ENCODE measurements at places on chromosomes 2 and 18.

- no peak for DNase-seq
- no peak overlapping the region for H3K4me3 ChIP-seq
- no peak overlapping the region for H3K27ac ChIP-seq
- H3K27me3 ChIP-seq: no peaks in the 10 kb centered on the region
- peaks cover 2% of the 10 kb centered on the region for H3K4me1 ChIP-seq
Measured at GRCh38 chr2:128180031-128180430, 89.0 kb downstream of the UGGT1 start.

DNA sequence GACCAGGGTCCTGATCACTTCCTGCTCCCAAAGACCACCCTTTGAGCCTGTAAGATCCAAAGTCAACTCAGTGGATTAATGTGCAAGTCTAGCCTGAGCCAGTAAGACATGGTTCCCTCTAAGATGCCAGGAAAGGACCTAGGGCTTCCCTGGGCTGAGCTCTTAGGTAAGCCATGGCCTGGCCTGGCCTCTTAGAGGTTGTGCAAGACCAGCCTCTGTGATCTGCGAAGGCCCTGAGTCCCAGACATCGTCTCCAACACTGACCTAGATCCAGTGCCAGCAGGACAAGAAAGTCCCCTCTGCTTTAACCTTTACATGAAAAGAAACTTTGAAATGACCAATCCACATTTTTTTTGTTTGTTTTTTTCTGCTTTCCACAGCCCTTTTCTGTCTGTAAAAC, 73.6 kb upstream of the CYP1B1 start:
- no peak overlapping the region for H3K27ac ChIP-seq
- no peaks in the 10 kb centered on the region for H3K36me3 ChIP-seq
- DNase-seq: no peak
- peaks cover 13% of the 10 kb centered on the region for H3K4me1 ChIP-seq

- no peaks in the 10 kb centered on the region for H3K36me3 ChIP-seq
- H3K27ac ChIP-seq: no peak overlapping the region
- H3K4me1 ChIP-seq: no peaks in the 10 kb centered on the region
- no peak for DNase-seq
- no peak overlapping the region for H3K4me3 ChIP-seq
Measured at GRCh38 chr2:73095910-73096309, 16.8 kb downstream of the RAB11FIP5 start.

DNA sequence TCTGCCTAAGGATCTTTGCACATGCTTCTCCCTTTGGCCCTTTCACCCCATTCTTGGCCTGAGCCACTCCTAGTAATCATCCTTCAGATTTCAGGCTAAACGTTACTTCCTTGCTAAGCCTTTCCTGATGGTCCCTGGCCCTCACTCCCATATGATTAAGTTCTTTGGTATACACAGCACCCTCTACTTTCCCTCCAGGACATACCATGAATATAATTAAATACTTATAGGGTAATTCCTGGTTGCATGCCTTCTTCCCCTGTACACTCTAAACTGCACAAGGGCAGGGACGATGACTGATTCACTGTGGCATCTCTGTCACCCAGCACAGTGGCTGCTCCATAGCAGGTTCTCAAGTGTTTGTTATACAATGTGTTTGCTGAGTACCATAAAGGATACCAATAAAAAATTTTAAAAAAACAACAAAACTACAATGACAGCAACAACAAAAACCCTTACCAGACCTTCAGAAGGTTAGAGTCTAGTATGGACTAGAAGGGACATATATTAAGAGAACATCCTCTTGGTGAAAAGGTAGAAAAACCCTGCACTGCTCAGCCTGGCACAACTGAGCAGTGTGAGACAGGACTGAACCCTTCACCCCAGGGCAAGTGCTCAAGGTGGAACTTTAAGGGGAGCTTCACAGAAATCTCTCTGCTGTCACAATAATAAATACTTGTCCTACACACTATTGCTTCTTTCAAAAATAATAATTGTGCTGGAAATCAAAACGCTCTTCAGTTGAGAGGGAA, 76.2 kb downstream of the AAK1 start:
- no peak for DNase-seq
- H3K27ac ChIP-seq: no peak overlapping the region
- peaks cover 1% of the 10 kb centered on the region for H3K4me1 ChIP-seq
- peaks cover 2% of the 10 kb centered on the region for H3K27me3 ChIP-seq
- no peak overlapping the region for H3K4me3 ChIP-seq
- no peaks in the 10 kb centered on the region for H3K36me3 ChIP-seq

- H3K27me3 ChIP-seq: no peaks in the 10 kb centered on the region
- H3K27ac ChIP-seq: no peak overlapping the region
- H3K4me1 ChIP-seq: no peaks in the 10 kb centered on the region
- DNase-seq: no peak
- H3K36me3 ChIP-seq: no peaks in the 10 kb centered on the region
- no peak overlapping the region for H3K4me3 ChIP-seq
Measured at GRCh38 chr2:154489266-154489858, 209.1 kb upstream of the KCNJ3 start.

GRCh38 chr2:10054424-10054823, 11.1 kb downstream of the KLF11 start:
- H3K4me1 ChIP-seq: peaks cover 6% of the 10 kb centered on the region
- peaks cover 30% of the 10 kb centered on the region for H3K36me3 ChIP-seq
- H3K27me3 ChIP-seq: peaks cover 15% of the 10 kb centered on the region
- H3K27ac ChIP-seq: no peak overlapping the region
- H3K4me3 ChIP-seq: no peak overlapping the region

DNA sequence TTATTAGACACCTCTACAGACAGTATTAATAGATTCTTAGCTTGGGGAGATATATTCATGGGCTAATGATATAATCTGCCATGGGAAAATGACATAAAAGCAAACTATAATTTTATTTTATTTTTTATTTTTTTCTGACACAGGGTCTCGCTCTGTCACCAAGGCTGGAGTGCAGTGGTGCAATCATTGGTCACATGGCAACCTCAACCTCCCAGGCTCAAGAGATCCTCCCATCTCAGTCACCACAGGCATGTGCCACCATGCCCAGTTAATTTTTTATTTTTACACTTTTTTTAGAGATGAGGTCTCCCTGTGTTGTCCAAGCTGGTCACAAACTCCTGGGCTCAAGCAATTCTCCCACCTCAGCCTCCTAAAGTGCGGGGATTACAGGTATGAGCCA, 39.3 kb downstream of the RTN4 start:
- H3K36me3 ChIP-seq: peaks cover 6% of the 10 kb centered on the region
- H3K4me1 ChIP-seq: peaks cover 61% of the 10 kb centered on the region
- no peaks in the 10 kb centered on the region for H3K27me3 ChIP-seq
- H3K27ac ChIP-seq: no peak overlapping the region
- DNase-seq: no peak

- peak overlapping the region; percentile 20 for H3K27ac ChIP-seq
- peaks cover 61% of the 10 kb centered on the region for H3K27me3 ChIP-seq
- H3K4me1 ChIP-seq: peaks cover 17% of the 10 kb centered on the region
- H3K4me3 ChIP-seq: peak overlapping the region; percentile 81
- DNase-seq: no peak
- no peaks in the 10 kb centered on the region for H3K36me3 ChIP-seq
Measured at GRCh38 chr18:46335534-46336101, 231.4 kb downstream of the HAUS1 start.

DNA sequence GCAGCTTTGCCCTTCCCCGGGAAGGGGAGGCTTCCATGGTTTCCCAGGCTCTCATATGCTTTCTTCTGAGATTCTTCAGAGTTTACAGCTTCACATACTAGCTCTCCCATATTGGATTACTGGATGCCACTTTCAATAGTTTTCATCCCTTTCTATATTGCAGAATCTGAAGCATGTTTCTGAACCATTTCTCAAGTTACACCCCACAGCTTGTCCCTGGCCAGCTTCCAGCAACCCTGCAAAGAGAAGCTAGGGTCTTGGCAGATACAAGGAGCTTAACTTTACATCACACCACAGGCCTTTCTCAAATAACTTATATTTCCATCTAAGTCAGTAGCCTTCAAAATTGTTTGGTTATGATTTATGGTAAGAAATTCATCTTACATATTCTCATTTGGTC, 39.6 kb downstream of the LHCGR start:
- no peak overlapping the region for H3K4me3 ChIP-seq
- H3K36me3 ChIP-seq: no peaks in the 10 kb centered on the region
- H3K27me3 ChIP-seq: peaks cover 1% of the 10 kb centered on the region
- H3K27ac ChIP-seq: no peak overlapping the region
- DNase-seq: no peak

GRCh38 chr18:72674710-72675109, 130.6 kb upstream of the CBLN2 start:
- H3K4me1 ChIP-seq: no peaks in the 10 kb centered on the region
- peak overlapping the region; percentile 14 for H3K27ac ChIP-seq
- H3K27me3 ChIP-seq: peaks cover 33% of the 10 kb centered on the region
- no peak overlapping the region for H3K4me3 ChIP-seq
- H3K36me3 ChIP-seq: no peaks in the 10 kb centered on the region
- peak; percentile 21 for DNase-seq

DNA sequence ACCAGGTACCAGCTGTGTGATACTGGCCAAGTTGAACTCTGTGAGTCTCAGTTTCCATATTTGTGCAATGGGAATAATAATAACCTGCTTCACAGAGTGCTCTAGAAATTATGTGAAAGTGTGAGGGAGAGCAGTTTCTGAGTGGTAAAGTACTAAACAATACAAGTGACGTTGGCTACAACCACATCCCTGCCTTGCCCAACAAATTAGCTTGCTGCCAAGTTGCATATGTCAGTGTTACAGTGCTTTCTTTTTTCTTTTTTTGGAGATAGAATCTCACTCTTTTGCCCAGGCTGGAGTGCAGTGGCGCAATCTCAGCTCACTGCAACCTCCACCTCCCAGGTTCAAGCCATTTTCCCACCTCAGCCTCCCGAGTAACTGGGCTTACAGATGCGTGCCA, 533.6 kb upstream of the MEX3C start:
- no peak overlapping the region for H3K4me3 ChIP-seq
- no peaks in the 10 kb centered on the region for H3K4me1 ChIP-seq
- DNase-seq: no peak
- no peaks in the 10 kb centered on the region for H3K27me3 ChIP-seq
- no peak overlapping the region for H3K27ac ChIP-seq

GRCh38 chr2:234258562-234259141, 208.2 kb downstream of the SPP2 start:
- H3K27ac ChIP-seq: no peak overlapping the region
- no peaks in the 10 kb centered on the region for H3K4me1 ChIP-seq
- H3K36me3 ChIP-seq: peaks cover 2% of the 10 kb centered on the region
- H3K27me3 ChIP-seq: peaks cover 26% of the 10 kb centered on the region
- H3K4me3 ChIP-seq: no peak overlapping the region

GRCh38 chr2:202718614-202719013, 83.8 kb downstream of the FAM117B start:
- H3K27ac ChIP-seq: peak overlapping the region; percentile 14
- DNase-seq: no peak
- peaks cover 13% of the 10 kb centered on the region for H3K36me3 ChIP-seq
- H3K4me1 ChIP-seq: peaks cover 48% of the 10 kb centered on the region

DNA sequence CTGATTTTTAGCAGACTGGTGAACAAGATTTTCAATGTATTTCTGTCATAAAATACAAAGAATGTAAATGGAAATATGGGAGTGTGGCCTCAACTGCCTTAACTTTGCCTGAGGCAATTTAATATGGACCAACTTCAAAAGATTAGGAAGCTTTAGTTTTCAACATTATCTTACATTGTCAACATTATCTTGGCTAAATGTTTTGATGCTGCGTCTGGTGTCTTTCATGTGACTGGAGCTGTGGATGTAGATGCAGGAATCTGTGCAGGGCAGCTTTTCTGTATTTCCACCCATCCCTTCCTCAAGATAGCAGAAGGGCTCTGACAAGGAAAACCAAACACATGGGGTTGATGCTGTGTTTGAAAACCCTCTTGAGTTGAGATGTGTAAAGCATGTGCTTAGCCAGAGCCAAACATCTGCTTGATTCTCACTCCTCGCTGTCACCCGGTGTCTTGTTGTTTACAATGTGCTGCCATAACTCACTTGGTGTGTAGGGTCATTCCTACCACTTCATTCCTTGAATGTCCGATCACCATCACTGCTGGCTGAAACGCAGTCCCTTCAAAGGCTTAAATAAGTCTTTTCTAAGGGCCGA, 33.0 kb downstream of the COPS8 start:
- H3K27me3 ChIP-seq: no peaks in the 10 kb centered on the region
- no peak overlapping the region for H3K27ac ChIP-seq
- no peak for DNase-seq
- H3K4me3 ChIP-seq: no peak overlapping the region

DNA sequence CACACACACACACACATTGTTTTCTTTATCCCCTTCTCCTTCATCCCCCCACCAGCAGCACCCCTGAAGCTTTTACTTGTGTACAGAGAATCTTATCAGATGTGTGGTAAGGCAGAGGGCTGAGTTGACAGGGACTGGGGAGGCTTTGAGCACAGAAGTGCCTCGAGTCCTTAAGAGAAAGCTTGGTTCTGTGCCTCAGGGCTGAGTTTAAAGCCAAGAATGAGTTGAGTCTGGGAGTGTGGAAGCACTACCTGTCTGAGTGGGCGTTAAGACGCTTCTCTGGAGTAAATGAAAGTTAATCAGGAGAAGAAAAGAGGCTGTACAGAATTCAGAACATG, 2.7 kb downstream of the ID2 start:
- DNase-seq: no peak
- H3K27ac ChIP-seq: peak overlapping the region; percentile 84
- peaks cover 27% of the 10 kb centered on the region for H3K36me3 ChIP-seq
- H3K4me1 ChIP-seq: peaks cover 40% of the 10 kb centered on the region
- peaks cover 41% of the 10 kb centered on the region for H3K27me3 ChIP-seq
- peak overlapping the region; percentile 79 for H3K4me3 ChIP-seq

- peaks cover 12% of the 10 kb centered on the region for H3K4me1 ChIP-seq
- DNase-seq: no peak
- H3K27ac ChIP-seq: no peak overlapping the region
- H3K27me3 ChIP-seq: no peaks in the 10 kb centered on the region
Measured at GRCh38 chr2:37287966-37288365, 36.7 kb downstream of the PRKD3 start.

GRCh38 chr2:238021327-238021726, 39.5 kb upstream of the SCLY start:
- peaks cover 54% of the 10 kb centered on the region for H3K36me3 ChIP-seq
- no peak for DNase-seq
- no peaks in the 10 kb centered on the region for H3K27me3 ChIP-seq
- no peak overlapping the region for H3K4me3 ChIP-seq

GRCh38 chr2:189516546-189516945, 64.0 kb downstream of the SLC40A1 start:
- no peaks in the 10 kb centered on the region for H3K36me3 ChIP-seq
- H3K27me3 ChIP-seq: peaks cover 16% of the 10 kb centered on the region
- no peak overlapping the region for H3K27ac ChIP-seq
